ENCODE measurements at places on chromosomes 16 and 17. TPM values are rescaled to one million over a fixed set of nuclear protein-coding genes. Genes with fewer than 3 reads are reported as not detected.
A peak's percentile ranks its signal among the peaks of the same experiment; 100 is the strongest.

Gene SPIRE2
- total RNA-seq = 8.1 TPM

- no peak for ATAC-seq
Measured at GRCh38 chr16:66446737-66447136, 19.6 kb downstream of the BEAN1 start.

- ATAC-seq = no peak
Measured at GRCh38 chr16:28477311-28477920, 5.3 kb upstream of the NPIPB7 start.

Gene CAVIN1
- 0.49 TPM for total RNA-seq

- ATAC-seq = no peak
Measured at GRCh38 chr17:51995797-51996403, 162.6 kb downstream of the CA10 start.

GRCh38 chr16:69773260-69773947 is 11.3 kb downstream of the WWP2 start:
- no peak for ATAC-seq

GRCh38 chr16:57591086-57591869 is 37.2 kb upstream of the ADGRG1 start:
- ATAC-seq = peak; percentile 94

Gene DHODH
- 7.0 TPM for total RNA-seq

- no peak for ATAC-seq
Measured at GRCh38 chr17:63515426-63515825, 7.7 kb upstream of the KCNH6 start.

DNA sequence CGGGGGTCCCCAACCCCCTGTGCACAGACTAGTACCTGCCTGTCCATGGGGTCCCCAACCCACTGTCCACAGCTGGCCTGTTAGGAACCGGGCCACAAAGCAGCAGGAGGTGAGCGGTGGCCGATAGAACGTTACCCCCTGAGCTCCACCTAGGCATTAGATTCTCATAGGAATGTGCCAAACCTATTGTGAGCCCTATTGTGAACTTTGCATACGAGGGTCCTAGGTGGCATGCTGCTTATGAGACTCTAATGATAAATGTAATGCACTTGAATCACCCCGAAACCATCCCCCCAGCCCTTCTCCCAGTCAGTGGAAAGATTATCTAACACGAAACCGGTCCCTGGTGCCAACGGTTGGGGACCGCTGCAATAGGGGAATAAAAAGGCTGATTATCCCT is 1.5 kb downstream of the REXO5 start:
- no peak for ATAC-seq

DNA sequence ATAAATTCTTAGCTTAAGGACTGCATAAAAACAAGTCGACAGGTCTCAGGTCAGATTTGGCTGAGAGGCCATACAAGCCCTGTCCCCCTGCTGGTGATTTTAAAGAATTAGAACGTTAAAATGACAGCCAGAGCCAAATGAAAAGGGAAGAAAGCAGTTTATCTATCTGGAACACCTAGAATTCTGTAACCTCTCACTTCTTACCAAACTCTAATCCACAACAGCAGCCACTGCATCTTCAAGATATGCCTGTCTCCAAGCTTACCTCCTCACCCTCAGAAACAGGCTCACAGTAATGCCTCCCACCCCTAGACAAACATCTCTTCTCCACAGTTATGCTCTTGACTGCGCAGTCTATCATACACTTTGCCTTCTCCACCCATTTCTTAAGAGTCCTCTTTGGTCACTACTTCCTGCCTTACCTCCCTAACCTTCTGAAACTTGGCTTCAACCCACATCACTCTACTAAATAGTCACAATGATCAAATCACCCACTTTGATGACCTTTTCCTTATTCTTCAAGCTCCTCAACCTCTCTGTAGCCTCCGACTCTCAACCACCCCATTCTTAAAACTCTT is 14.2 kb downstream of the ANKFY1 start:
- ATAC-seq = no peak

DNA sequence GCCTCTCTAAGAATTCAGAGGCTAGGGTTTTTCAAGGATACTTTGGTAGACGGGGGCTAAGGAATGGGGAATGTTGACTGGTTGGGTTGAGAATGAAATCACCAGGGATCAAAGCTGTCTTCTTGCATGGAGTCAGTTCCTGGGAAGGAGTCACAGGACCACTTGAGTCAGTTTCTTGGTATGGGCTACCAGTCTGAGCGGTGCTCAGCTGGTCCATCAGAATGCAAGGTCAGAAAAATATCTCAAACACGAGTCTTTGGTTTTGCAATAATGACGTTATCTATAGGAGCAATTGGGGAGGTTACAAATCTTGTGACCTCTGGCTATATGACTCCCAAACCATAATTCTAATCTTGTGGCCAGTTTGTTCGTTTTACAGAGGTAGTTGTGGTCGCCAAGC is 18.4 kb downstream of the CHD9NB start:
- ATAC-seq = no peak

Gene E2F4
- total RNA-seq = 37.6 TPM

Gene TNFRSF17
- total RNA-seq = not detected

Gene HOXB1
- 37.6 TPM for total RNA-seq

- ATAC-seq = peak; percentile 82
Measured at GRCh38 chr17:13885953-13886889, 183.1 kb upstream of the COX10 start.

- peak; percentile 83 for ATAC-seq
Measured at GRCh38 chr16:11201498-11202259, 54.3 kb downstream of the SOCS1 start.

- no peak for ATAC-seq
Measured at GRCh38 chr17:15998031-15998562, 1.4 kb downstream of the ZSWIM7 start.

GRCh38 chr17:62109378-62109902 is 44.4 kb upstream of the MED13 start:
- ATAC-seq = no peak

Gene APOBR
- total RNA-seq = 0.76 TPM

GRCh38 chr17:59219992-59220327 is 351 bp upstream of the GDPD1 start:
- no peak for ATAC-seq

All from motor neuron (in vitro differentiated cells).